ENCODE measurements at places on chromosomes 5 and 9. TPM values are rescaled to one million over a fixed set of nuclear protein-coding genes. Genes with fewer than 3 reads are reported as not detected.

The SAP30L gene
- 19.4 TPM for total RNA-seq

The PLPP7 gene
- total RNA-seq = 9.2 TPM

The ZNF879 gene
- 13.1 TPM for total RNA-seq

The CDC20B gene
- 1.6 TPM for total RNA-seq

The N4BP3 gene
- 12.5 TPM for total RNA-seq

The TMEM252 gene
- total RNA-seq = not detected

The DNM1 gene
- 155 TPM for total RNA-seq

The PCDHGA4 gene
- 12.5 TPM for total RNA-seq

The SERF1A gene
- total RNA-seq = 37.8 TPM

The ATP10B gene
- total RNA-seq = 2.8 TPM
